Type B pancreatic cell (in vitro differentiated cells): ENCODE measurements at places on chromosomes 2 and 18. TPM values are rescaled to one million over a fixed set of nuclear protein-coding genes. Genes with fewer than 3 reads are reported as not detected.

GRCh38 chr18:52348209-52348608 is 8.2 kb downstream of the DCC start:
- H3K27me3 ChIP-seq, result peaks cover 7% of the 10 kb centered on the region
- DNase-seq, result no peak
- no peak overlapping the region for H3K27ac ChIP-seq
- no peaks in the 10 kb centered on the region for H3K4me1 ChIP-seq
- no peaks in the 10 kb centered on the region for H3K36me3 ChIP-seq

- H3K4me3 ChIP-seq, result no peak overlapping the region
- H3K36me3 ChIP-seq, result no peaks in the 10 kb centered on the region
- DNase-seq, result no peak
- peaks cover 7% of the 10 kb centered on the region for H3K4me1 ChIP-seq
- no peaks in the 10 kb centered on the region for H3K27me3 ChIP-seq
Observed at GRCh38 chr2:209817844-209818271, 46.2 kb downstream of the UNC80 start.

DNA sequence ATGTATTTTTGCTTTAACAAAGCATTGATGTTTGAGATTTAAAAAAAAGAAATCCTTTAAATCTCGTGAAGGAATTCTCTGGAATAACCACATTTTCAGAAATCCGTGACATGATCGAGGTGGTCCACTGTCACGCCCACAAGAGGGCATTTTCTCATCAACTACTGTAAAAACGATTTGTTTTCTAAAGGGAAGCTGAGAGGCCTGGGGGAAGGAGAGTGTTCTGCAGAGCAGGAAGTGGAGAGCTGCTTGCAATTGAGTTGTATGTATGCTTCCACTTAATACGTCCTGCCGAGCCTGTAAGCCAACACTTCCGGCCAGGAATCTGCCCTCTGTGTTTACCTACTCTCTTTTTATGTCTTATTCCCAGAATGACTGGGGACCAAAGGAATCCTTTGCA is 19.4 kb downstream of the KLHL29 start:
- peak overlapping the region; percentile 73 for H3K4me3 ChIP-seq
- peak overlapping the region; percentile 77 for H3K27ac ChIP-seq
- no peaks in the 10 kb centered on the region for H3K27me3 ChIP-seq
- H3K4me1 ChIP-seq, result peaks cover 20% of the 10 kb centered on the region

DNA sequence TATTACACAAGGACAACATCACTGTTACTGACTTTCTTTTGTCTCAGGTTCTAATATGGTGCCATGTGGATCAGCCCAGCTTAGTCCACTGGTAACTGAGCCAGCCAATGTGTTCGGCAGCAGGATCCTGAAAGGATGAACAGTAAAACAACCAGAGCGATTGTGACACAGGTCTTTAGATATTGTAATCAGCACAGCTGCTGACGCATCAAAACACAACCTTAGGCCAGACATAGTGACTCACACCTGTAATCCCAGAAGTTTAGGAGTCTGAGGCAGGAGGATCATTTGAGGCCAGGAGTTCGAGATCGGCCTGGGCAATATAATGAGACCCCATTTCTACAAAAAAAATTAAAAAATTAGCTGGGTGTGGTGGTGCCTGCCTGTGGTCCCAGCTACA is 183.4 kb upstream of the CDH20 start:
- no peaks in the 10 kb centered on the region for H3K4me1 ChIP-seq
- H3K36me3 ChIP-seq, result no peaks in the 10 kb centered on the region
- DNase-seq, result no peak
- H3K4me3 ChIP-seq, result no peak overlapping the region
- no peaks in the 10 kb centered on the region for H3K27me3 ChIP-seq

DNA sequence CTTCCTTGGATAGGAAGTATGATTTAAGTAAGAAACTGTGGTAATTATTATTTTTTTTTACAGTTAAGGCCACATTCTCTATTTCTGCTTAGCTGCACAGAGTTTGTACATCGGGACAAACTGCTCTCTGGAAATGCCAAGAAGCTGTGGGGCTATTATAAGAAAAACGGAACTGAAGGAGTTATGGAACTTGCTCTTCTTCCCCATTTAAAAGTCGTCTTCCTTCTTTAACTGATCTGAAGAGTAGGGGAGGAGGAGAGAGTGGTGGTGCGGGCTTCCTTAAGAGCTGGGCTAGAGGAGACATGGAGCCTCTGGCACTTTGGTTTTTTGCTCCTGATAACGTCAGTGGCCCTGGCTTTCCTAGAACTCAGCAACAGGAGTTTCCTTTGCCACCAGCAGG is 54.4 kb downstream of the RAB31 start:
- H3K27ac ChIP-seq, result no peak overlapping the region
- no peaks in the 10 kb centered on the region for H3K27me3 ChIP-seq
- DNase-seq, result no peak
- H3K36me3 ChIP-seq, result peaks cover 4% of the 10 kb centered on the region

DNA sequence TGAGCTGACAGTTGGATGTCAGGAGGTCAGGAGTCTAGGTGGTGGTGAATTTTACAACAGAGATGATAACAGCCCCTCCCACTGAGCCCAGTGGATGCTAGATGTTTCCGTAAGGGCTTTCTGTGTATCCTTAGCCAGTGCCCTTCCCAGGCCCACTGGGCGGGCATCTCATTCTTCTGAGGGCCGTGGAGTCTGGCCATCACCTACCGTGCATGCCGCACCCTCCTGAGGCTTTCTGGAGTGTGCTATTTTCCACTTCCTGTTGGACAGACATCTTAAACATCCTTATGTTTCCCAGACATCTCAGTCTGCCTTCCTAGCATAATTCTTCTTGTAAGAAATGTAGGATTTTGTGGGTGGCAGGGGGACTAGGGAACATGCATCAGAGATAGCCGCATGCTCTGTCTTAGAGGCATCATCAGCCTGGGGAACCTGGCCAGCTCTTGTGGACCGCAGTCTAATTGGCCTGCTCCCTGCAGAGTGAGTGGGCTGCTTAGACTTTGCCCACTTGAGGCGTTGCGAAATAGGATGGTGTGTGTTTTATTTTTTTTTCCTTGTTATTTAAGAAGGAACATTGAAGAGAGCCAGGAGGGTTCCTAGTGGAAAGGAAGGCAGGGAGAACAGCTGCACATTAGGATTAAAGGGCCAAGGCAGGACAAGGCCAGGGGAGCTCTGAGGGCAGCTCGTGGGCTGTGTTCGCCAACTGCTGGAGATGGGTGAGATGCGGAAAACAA is 135.8 kb downstream of the SH3RF3 start:
- no peaks in the 10 kb centered on the region for H3K36me3 ChIP-seq
- no peak for DNase-seq
- no peaks in the 10 kb centered on the region for H3K27me3 ChIP-seq
- H3K4me1 ChIP-seq, result peaks cover 32% of the 10 kb centered on the region
- no peak overlapping the region for H3K27ac ChIP-seq
- no peak overlapping the region for H3K4me3 ChIP-seq

The CD8B2 gene
- 0.31 TPM in 2 replicates for total RNA-seq
